AML-193 (cell line): ENCODE measurements at places on chromosomes 1 and 21.

DNA sequence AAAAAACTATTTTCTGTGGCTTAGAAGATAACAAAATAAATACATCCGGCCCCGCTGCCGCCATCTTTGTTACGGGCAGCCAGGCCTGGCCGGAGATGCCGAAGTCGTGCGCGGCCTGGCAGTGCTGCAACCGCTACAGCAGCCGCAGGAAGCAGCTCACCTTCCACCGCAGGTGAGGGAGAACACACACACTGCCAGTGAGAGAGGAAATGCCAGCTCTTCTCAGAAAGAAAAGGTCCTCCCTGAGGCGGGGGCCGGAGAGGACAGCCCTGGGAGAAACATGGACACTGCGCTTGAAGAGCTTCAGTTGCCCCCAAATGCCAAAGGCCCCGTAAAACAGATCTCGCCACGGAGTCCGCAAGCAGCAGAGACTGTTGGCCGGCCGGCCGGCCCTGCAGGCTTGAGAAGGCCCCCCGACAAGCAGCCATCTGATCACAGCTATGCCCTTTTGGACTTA lies 323.2 kb downstream of the AMY1C start:
- no peak for DNase-seq

GRCh38 chr1:1317420-1317819 lies 7.0 kb downstream of the INTS11 start:
- no peak for DNase-seq

- DNase-seq, result no peak
These were observed 61.8 kb downstream of the S1PR1 start for GRCh38 chr1:101298663-101299062.

GRCh38 chr1:218330043-218330623 lies 15.0 kb upstream of the TGFB2 start:
- peak; percentile 11 for DNase-seq

DNA sequence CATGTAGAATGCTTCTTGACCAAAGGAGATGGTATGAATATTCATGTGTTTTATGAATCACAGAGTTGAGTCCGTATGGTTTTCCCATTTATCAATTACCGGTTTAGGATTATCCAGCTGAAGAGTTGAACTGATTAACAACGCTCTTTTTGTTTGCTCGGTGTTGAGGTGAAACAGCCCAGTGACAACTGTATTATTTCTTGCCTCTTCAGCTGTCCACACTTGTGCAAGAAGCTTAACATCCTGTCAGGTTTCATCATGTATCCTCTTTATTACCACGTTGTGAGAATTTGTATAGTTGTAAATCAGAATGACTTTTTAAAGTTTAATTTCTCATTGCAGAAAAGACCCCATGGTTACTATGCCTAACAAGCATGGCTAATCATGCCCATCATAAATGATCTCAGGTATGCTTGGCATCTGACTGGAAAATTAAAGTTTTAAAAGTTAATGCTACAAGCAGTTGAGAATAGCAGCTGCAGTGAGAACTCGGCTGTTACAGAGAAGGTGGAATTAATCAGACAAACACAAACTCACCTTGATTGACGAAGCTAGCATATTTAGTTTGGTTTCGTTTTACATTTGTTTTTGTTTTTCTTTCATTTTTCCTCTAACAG lies 563.2 kb upstream of the ADGRL2 start:
- DNase-seq, result peak; percentile 26

DNA sequence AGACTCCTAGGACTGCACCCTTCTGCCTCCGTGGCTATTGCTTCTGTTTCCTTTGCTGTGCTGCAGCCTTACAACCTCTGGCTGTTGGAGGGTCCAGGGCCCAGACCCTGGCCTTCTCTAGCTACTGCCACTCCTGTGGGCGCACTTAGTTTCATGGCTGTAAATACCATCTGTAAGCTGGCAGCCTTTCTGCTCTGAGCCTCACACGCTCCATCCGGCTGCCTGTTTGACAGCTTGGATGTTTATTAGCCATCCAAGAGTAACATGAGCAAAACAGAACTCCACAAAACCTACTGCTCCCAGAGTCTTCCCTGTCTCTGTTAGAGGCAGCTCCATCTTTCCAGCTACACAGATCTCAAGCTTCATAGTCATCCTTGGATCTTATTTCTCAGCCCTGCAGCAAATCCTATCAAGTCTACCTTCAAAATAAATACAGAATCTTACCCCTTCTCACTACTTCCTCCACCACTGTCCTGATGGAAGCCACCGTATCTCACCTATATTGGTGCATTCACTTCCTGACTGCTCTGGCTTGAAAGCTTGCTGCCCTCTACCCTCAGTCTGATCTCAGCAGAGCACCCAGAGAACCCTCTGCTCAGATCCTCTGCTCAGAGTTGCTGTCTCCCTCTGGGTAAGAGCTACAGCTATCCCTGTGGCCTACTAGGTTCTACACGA lies 19.1 kb downstream of the SLC25A33 start:
- no peak for DNase-seq

GRCh38 chr1:94273111-94273510 lies 35.7 kb upstream of the ARHGAP29 start:
- DNase-seq, result no peak

DNA sequence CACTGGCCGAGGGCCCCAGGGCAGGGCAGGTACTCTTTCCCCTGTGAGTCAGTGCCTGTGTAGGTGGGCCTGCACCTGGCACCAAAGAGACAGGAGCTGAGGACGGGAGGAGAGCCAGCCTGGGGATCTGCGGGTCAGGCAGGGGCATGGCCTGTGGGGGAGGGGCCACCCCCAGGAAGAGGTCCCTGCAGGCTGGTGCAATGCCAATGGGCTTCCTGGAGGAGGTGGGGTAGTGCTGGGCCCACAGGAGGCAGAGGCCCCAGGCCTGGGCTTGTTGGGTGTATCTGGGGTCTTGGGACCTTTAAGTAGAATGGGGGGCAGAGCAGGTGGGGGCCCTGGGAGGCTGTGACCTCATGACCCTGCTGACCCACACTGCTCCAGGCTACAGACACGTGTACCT lies 23.2 kb downstream of the PLCH2 start:
- DNase-seq, result no peak

- DNase-seq, result no peak
These were observed 123.2 kb downstream of the DPYD start for GRCh38 chr1:97797403-97798183.

DNA sequence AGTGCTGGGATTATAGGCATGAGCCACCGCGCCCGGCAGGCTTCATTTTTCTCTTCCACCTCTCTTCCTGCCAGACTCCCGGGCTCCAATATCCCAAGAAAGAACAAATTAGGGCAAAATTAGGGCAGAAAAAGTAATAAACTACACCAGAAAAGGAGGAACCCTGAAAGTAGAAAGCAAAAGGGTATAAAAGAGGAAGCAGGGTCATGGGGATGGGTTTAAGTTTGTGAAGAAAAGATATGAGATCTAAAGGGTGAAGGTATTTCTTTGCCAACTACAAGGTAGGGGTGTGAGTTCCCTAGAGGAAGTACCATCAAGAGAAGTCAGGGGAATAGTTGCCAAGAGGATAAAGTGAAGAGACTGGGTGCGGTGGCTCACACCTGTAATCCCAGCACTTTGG lies 9.9 kb downstream of the PTPN22 start:
- DNase-seq, result peak; percentile 26

DNA sequence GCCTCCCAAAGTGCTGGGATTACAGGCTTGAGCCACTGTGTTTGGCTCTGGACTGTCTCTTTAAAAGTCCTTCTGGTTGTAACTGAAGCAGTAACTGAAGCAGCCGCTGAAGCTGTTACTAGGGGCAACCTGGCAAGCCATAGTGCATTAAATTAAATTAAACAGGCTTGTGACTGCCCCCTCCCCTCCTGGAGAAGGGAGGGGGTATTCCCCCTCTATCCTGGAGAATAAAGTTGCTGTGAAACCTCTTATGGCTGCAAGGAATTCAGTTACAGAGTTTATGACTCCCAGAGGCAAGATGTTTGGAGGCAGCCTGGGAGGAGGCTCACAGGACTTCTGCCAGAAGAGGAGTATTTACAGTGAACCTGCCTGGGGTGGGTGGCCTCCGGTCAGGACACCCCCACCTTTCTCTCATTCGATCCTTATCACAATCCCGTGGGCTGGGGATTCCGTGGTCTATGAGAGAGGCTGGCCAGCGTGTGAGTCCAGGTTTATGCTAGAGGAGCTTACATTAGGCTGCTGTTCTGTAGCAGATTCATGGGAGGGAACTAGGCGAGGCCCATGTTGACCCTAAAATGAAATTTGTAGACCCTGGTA lies 8.3 kb downstream of the TTC22 start:
- DNase-seq, result no peak

GRCh38 chr1:223717695-223718363 lies 5.5 kb downstream of the CAPN2 start:
- DNase-seq, result peak; percentile 79

- no peak for DNase-seq
These were observed 65.8 kb upstream of the RAB4A start for GRCh38 chr1:229204921-229205777.
